T47D (cell line): ENCODE measurements at places on chromosomes 4 and X.

DNA sequence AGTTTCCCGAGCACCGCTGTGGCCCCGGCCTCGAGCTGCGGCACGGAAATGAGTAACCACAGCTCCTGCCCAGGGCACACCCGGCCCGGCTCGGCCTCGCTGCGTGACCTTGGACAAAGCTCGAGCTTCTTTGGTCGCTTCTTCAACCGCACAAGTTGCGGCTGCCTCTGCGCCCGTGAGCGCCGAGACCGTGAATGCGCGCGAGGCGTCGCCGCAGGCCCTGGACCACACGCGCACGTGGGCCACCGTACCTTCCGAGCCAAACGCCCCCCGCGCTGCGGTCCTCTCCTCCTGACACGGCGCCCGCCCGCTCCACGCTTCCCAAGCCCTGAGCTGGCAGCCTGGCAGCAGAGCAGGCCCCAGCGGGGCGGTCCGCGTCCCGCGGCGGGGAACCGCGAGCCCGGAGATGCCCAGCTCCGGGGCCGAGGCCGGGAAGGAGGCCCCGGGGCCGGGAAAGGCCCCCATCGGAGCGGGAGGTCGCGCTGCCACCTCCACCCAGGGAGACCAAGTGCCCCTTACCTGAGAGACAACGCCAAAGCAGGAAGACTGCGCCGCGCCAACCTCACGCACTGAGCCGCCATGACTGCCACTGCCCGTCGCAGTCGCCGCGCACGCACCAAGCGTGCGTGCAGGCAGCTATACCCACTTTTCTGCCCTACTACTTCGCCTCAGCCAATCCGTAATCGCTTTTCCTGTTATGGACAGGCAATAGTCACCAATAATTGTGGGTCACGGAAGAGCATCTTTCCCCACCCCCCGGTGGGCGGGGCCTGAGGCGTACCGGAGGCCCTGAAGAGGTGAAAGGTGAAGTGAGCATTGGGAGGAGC, at the start of gene GRPEL1:
Gene GRPEL1 (minus strand): TSS at position 613 of the 827 bp plus-strand sequence. CDS start 32 bp downstream, at position 581.
- peak; percentile 99 for DNase-seq

DNA sequence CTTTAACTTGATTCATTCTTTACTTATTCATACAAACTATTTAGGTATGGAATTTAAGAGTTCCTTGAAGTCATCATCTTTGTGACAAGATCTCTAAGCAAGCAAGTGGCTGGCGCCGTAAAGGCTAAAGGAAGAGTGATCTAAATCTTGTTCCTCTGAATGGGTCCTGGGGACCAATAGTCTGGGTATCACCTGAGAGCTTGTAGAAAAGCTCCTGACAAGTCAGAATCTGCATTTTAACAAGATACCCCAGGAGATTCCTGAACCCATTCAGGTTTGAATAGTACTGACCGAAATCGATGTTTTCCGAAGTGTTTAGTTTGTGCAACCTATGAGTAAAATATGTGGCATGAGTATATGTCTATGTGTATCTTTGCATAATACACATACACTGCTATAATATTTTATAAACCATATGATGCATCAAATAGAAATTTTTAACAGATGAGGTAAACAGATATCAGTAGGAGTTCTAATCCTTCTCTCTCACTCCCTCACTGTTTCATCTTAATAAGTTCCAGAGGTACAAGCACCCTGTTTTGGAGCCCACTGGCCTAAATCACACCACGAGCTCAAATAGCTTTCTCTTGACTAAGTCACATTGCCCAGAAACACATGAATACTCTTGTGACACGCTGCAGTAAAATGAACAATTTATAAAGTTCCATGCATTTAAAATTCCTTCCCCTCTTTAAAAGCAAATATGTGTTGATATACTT, 170.0 kb downstream of the RELL1 start:
- DNase-seq, result no peak

DNA sequence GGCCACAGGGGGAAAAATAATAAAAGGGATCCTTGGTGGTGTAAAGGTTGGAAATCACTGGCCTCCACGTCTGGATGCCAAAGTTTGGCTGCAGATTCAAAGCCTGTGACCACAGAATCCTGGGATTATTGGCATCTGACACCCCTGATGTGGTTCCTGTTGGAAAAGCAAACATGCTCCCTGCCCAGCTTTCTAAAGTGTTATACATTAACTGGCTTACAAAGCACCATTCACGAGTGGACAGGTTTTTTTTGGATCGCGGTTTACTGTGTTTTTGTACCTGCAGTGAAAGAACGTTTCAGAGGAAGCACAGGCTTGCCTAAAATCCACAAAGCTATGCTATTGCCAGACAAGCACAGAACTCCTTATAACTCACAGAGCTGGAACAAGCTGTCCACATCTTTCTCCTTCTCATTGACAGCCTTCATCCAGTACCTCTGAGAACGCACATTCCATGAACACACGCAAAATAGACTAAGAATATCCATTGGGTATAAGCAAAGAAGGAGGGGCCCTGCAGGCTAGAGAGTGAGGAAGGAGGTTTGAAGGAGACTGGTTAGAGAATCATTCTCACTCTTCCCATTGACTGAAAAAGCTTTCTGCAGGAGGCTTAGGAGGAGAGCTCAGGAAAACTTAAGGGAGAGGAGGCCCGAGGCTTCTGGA, 14.5 kb upstream of the CAPN6 start:
- DNase-seq, result no peak

- DNase-seq, result no peak
Measured at GRCh38 chr4:90648791-90649190, 521.6 kb downstream of the CCSER1 start.

DNA sequence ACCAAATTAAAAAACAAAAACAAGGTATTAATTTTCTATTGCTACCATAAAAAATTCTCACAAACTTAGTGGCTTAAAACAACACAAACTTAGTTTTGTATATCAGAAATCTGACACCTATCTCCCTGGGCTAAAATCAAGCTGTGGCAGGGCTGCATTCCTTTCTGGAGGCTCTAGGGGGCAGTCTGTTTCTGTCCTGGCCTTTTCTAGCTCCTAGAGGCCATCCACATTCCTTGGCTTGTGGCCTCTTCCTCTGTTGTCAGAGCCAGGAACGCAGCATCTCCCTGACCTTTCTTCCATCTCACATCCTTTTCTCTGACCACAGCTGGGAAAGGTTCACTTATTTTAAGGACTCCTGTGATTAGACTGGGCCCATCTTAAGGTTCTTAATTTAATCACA, 38.9 kb upstream of the TLR2 start:
- DNase-seq, result no peak

DNA sequence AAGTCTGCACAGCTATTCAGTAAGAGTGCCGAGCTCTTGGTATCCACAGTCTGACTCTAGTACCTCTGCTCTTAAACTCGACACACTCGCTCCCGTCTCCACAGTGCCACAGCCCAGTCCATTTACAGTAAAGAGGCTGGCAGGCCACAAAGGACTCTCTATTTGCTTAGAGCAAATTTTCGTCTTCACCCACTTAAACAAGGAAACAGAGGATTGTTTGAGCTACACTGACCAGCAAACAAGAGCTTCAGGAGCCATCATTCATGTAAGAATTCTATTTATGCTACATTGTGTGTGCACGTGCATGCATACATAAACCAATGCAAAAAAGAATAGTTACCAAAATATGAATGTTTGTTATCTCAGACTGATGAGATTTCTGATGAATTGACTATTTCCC, 290.2 kb downstream of the USP46 start:
- DNase-seq, result no peak

DNA sequence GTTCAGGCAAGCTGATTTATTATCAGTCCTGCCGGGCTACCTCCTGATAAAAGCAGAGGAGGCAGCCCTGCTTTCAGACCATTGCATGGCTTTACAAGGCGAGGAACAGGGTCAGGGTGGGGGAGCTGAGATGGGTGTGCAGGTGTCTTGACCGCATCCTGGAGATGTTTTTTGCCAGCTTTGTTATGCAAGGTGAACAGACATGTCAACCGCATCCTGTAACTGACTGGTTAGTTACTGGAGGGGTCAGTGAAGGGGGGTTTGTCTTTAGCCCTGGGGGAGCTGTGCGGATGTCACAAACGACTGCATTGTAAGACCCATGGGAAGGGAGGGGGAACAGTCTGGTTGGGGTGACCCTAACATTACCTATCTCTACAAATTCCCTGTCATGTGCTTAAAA, 10.0 kb downstream of the ADAM29 start:
- DNase-seq, result peak; percentile 41

GRCh38 chr4:24736066-24736465, 59.3 kb upstream of the SOD3 start:
- DNase-seq, result no peak

DNA sequence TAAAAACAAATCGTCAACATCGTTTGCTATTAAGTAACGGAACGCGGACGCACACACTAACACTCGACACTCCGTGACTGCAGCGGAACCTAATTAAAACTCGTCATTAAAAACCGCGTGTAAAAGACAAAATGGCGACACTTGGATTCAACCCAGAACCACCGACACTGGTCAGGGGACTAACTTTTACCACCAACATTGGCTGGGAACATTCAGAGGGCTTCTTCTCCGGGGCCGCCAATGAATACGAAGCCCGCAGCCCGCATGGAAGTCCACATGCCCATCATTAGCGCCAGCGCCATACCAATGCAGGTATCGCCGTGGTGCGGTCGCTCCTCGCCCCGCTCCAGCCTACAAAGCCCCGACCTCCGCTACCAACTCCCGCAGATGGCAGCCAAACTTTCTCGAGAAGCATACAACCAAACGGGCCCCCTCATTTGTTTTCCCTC, 498 bp downstream of the RBMX start:
- peak; percentile 23 for DNase-seq

DNA sequence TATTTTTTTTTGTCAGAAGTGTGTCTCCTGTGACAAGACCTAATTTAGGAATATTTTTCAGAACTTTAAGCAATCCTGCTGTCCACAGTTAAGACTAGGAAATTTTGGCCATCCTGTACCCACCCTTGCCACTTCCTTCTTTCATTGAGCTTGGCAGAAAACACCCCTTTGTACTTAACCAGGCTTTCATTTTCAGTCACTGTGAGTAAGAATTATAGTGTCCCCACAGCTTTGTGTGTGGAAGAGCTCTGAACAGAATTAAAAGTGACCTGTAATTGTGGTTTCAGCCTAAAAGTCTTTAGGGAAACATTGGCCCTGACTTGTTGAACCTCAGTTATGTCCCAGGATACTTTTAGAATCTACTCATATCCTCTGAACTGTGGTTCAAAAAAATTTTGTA, 153.7 kb upstream of the BMP3 start:
- no peak for DNase-seq

DNA sequence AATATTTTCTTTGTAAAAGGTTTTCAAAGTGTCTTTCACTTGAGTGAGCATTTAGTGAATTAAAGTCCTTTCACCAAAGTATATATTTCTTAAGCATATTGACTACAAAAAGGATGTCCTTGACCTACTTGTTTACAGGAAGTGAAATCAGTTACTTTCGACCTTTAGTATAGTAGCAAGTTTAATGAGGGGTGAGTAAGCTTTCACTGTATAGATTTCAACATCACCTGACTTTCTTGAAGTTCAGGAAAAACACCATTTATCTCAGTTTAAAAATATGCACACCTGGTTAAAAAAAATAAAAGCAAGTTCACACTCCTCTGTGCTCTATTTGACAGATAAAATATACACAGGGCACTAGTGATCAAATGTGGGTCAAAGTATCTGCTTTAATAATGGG, 88.1 kb downstream of the CCSER1 start:
- DNase-seq, result peak; percentile 6

DNA sequence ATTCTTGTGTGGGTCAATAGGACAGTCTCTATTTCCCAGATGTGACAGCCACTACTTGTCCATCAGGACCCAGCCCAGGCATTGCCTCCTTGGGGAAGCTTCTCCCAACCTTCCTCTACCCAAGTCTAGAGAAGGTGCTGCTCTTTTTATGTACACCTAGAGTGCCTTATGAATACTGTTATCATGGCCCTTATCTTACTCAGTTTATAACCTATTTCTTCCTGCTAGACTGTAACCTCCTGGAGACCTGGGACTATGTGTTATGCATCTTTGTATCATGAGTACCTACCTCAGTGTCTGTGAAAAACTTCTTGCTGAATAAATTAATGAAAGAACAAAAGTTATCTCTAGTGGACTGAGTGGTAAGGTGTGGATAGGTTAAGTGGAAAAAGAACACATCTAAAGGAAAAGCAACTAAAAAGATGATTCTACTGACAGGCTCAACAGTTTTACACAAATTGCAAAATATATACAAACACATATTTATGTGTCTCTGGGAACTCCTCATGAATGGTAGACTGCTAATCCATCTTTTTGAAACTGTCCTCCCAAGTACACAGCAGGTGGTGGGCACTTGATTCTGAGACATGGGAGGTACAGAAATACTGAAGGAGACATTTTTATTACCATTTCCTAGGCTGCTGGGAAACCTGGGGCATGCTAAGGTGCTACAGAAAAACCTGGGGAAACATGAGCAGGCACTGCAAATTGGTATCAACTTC, 106.6 kb downstream of the SH3RF1 start:
- DNase-seq, result no peak

GRCh38 chr4:169604131-169604900, 8.1 kb downstream of the NEK1 start:
- DNase-seq, result no peak

DNA sequence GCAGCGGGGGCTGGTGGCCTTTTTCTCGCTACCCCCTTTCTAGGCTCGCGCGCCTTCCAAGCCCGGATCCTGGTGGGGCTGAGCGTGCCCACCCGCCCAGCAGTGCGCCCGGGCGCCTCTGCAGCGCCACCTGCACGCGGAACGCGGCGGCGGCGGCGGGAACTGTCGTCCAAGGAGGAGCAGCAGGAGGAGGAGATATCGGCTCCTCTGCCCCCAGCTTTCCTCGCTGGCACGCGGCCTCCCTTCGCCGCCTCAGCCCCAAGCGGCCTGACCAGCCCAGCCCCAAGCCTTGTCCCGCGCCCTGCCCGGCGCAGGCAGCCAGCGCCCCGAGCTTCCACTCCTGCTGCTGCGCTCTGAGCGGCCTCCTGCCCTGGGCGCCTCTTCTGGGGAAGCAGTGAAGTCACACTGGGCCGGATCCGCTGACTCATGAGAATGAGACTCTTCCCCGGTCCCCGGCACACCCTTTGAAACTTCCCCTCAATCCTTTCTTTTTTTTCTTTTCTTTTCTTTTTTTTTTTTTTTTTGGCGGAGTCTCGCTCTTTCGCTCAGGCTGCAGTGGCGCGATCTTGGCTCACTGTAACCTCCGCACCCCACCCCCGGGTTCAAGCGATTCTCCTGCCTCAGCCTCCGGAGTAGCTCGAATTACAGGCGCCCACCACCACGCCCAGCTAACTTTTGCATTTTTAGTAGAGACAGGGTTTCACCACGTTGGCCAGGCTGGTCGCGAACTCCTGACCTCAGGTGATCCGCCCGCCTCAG, 10.6 kb upstream of the ELF4 start:
- DNase-seq, result no peak

DNA sequence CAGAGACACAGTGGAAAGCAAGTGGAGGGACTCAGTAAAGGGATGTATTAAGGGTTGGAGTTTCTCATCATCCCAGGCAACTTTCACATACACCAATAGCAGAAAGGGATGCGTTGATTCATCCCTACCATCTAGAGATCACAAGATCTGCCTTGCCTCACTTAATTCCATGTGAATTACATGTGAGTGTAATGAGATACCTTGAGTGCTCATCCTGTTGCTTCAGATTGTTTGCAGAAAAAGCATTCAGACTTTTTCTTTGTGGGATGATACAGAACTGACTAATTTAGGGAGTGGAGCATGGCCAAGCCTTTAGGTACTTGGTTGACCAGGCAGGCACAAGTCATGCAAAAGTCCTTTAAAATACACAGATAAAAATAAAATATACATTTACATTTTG, 124.8 kb upstream of the SLIT2 start:
- no peak for DNase-seq

- DNase-seq, result no peak
Measured at GRCh38 chr4:3177426-3177825, 71.5 kb upstream of the MSANTD1 start.
